Activated naive CD8-positive, alpha-beta T cell treated with anti-CD3 and anti-CD28 coated beads for 36 hours (primary cell): ENCODE measurements at places on chromosomes 3 and 15.

DNA sequence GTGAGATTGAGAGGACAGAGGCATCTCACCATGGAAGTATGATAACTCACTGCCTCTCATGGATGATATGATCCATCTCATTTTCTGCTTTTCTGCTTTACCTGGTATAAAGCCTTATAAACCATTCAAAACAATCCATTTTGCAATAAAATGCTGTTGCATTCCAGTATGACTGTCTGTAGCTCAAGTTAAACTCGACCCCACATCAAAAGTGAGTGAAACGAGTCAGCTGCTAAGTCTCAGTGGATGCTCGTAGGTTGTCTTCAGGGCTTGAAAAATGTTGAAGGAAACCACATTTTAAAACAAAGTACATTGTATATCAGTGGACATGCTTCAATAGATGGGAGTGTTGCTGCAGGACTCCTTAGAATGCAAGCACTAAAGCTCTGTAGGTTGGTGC, 839.0 kb downstream of the TUSC7 start:
- no peak for DNase-seq

DNA sequence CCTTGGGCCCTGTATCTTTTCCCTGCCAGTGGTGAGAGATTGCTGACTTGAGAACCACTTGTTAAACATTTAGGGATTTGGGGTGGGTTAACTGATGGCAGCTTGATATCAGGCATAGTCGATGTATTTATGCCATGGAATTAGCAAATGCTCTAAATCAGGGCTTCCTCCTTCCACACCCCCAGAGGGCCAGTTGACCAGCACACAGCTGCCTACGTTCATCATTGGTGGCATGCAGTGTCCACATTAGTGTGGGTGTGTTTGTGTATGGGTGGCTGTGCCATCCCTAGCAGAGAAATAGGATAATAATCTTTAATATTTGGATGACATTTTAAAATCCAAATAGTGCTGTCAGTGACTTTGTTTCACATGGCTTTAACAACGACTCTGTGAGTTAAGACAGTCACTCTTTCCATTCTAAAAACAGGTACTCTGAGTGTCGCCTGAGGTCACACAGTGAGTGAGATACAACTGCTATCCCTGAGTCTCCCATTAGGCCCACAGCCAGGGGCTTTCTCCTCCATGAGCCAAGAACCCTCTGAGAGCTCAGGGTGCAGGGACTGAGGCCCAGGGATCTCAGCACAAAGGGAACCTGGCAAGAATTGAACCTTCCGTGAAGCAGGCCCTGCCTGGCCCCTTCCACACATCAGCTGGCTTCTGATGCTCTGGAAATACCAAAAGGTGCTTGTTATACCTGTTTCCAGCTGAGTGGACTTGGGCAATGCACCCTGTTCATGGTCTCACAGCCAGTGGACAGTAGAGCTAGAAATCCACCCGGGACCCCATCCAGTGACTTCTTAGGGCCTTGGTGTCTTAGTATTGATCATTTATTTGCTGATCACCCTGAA, 4.3 kb upstream of the LTF start:
- no peak for DNase-seq

GRCh38 chr15:68114356-68114755, 60.2 kb downstream of the PIAS1 start:
- DNase-seq: no peak

- no peak for DNase-seq
Observed at GRCh38 chr3:171064461-171064860, 37.9 kb upstream of the SLC2A2 start.

- DNase-seq: no peak
Observed at GRCh38 chr3:80018375-80018774, 250.6 kb upstream of the ROBO1 start.

DNA sequence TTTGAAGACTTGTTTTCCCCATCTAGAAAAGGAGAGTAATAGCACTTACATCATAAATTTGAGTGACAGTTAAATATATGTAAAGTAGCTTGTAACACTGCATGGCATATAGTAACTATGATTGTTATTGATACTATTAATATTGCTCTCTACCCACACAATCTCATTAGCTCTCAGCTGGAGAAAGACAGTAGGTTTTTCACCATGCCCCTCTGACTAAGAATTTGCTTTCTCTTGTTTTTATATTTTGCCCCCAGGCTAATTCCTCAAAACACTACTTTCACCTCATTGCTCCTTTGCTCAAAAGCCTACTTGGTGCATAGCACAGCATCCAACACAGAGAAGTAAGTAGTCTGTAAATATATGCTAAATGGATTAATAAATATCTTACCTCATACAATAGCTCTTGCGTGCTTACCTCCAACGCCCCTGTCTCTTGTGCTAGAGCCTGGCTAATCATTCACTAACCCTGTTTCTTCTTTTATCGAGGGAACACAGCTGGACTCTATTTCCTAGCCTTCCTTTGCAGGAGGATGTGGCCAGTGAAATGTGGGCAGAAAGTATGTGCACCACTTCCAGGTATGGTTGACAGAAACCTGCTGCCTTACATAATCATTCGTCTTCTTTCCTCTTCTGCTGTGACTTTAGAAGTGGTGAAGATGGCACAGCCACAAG, 190.0 kb downstream of the PLCH1 start:
- DNase-seq: peak; percentile 34

GRCh38 chr3:155065537-155065936, 14.6 kb upstream of the MME start:
- DNase-seq: no peak

DNA sequence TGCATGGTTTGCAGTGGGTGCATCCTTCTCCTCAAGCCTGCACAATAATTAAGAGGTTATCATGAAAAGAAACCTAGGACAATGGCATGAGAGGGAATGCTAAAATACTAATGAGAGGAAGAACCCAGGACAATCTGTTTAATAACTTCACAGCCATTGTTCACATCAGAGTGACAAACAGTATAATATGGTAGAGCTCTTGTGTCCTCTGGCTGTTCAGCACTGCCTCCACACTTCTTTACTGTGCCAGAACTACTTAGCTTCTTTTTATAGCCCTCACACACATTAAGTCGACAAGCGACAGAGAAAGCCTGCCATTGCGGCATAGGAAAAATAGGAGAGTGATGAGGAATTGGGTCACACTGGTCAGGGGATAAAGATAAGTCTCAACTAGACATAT, 65.0 kb upstream of the MEIS2 start:
- no peak for DNase-seq

DNA sequence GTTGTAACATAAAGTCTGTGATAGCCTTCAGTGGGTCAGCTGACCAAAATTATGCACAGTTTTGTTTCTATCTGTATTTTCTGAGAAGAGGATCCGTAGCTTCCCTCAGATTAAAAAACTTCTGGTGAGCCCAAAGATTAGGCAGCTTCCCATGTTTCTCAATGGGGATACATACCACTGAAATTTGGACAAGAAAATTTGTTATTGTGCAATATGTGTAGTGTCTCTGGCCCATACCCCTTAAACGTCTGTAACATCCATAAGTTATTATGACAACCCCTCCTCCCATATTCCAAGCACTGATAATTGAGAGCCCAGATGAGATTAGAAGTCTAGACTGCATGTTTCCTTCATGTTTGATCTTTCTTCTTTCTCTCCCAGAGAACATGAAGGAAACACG, 1.9 kb upstream of the MITF start:
- DNase-seq: no peak

- DNase-seq: no peak
Observed at GRCh38 chr15:66646308-66646707, 55.7 kb upstream of the SMAD6 start.

DNA sequence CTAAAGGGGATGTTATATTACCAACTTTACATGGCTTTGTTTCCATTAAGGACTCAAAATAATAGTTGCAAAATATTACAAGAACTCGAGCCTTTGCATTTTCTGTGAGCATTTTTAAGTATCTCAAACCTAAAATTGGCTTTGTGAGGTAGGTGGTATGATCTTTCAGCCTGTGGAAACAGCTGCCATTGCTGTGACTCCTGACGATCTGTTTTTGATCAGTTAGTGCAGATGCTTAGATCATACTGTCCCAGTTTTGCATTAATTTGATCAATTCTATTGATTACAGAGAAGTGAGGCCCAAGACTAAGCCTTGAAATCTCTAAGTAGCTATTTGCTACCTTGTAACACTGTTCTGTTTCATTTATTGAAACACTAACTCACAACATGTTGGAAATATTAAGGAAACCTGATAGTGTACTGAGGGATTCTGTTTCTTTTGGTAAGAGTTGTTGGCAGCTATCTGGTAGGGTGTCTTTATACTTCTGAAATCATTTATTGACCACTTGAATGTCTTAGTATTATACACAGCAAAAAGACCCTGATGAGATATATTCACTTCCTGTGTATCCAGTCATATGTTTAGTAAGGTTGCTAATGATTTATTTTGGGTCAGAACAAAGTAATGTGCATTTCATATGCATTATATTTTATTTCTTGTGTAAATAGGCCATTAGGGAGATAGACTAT, 14.8 kb downstream of the SKIL start:
- no peak for DNase-seq

DNA sequence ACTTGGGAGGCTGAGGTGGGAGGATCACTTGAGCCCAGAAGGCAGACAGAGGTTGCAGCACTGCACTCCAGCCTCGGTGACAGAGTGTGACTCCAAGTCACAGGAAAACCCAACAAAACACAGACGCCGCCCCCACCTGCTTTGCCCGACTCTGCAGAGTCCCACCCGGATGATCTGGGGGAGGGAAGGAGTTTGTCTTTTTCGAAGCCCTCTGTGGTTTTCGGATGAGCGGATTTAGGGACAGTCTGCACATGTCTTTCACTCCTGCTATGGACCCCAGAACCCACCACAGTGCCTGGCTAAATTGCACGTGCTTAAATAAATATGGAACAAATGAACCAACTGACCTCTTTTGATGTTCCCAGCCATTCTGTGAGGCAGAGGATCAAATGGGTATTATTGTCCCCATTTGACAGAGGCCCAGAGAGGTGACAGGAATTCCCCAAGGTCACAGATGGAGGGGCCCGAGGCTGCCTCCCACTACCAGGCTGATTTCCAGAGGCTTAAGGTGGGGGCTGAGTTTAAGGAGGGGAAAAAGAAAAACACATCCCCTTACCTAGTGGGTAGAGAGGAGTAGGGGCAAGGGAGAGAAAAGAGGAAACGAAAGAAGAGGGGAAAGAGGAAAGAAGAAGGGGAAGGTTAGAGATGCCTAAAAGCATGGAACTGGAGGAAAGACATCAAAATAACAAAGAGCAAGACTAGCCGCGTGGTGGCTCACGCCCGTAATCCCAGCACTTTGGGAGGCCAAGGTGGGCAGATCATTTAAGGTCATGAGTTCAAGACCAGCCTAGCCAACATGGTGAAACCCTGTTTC, 59.4 kb upstream of the TFRC start:
- no peak for DNase-seq

- no peak for DNase-seq
Observed at GRCh38 chr3:11350374-11350773, 78.2 kb downstream of the ATG7 start.
